ENCODE measurements at places on chromosomes 6 and 20.
A peak's percentile ranks its signal among the peaks of the same experiment; 100 is the strongest.

DNA sequence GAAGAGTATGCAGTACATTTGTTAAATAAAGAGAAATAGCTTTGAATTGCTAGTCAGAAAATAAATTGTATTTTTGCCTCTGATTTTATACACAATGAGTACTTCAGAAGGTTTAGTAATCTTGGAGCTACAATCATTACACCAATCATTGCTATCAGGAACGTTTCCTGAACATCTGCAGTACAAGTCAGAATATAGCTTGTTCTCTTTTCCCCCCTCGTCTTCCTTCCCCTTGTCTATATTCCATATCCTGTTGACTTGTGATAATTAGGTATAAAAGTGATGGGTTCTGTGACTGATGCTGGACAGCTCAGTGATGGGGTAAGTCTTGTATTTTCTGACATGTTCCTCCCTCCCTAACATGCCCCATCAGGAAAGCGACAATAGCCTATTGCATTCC lies 94.0 kb downstream of the AHI1 start:
- no peak for DNase-seq

DNA sequence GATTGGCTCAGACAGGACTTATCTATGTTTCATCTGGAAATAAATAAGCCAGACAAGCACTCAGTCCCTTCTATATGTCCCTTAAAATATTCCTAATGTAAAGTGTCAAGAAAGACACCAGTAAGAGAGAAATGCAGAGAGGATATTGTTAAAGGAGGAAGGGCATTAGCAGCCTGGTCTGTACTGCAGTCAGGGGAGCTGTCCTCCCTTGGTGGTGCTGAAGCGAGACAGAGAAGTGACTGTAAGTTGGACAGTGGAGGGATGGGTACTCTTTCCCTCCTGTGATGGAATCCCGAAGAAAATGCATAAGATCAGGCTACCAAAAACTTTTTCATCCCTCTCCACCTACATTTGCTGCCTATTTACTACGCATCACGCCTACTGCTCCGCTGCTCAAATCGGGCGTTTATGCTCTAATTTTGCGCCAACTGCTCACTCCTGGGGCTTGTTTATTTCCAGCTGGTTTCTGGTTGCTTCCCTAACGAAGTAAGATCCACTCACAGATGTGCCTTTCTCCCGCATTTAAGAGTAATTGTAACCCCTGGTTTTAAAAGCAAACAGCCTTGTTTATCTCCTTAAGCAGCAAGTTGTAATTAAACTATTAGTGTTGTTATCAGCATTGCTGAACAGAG lies 35.2 kb downstream of the PHACTR1 start:
- peak; percentile 43 for DNase-seq

- peak; percentile 58 for DNase-seq
Measured at GRCh38 chr6:105484238-105485161, 81.6 kb upstream of the PREP start.

GRCh38 chr6:89079511-89080234 lies 878 bp upstream of the PNRC1 start:
- peak; percentile 74 for DNase-seq

DNA sequence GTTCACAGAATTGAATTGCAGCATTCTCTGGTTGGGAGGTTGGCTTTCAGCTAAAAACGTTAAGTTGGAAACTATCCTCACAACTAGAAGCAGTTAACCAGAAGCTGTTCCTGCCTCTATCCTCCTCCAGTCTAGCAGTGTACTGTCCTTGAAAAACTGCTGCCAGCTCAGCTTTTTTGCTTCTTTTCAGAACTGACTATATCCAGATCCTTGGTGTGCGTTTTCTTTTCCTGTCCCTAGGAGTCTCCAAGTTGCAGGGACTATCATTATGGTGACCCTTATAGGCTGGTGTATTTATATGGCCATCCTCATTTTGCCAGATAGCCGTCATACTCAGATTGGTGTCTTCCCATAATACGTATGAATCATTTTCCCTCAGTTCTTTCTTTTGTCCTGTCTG lies 5.5 kb downstream of the ITCH start:
- DNase-seq: peak; percentile 17

GRCh38 chr6:44967481-44967880 lies 360.6 kb upstream of the RUNX2 start:
- peak; percentile 15 for DNase-seq

DNA sequence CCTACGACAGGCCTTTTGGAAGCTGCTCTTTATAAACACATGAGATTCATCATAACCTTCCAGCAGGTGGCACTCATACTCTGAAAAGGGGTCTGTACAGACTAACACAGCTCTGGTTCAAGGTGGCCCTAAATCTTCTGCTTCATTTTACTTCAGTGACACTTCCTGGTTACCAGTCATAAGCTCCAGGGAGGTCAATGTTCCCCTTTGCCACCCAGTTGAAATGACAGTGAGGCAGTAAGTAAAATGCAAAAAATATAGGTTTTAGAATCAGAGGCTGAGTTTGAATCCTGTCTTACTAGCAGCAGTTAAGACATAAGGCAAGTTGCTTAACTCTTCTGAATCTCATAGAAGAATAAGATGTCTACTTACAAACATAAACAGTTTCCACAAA lies 132.8 kb downstream of the CDK19 start:
- peak; percentile 87 for DNase-seq

- DNase-seq: no peak
Measured at GRCh38 chr6:102520966-102521365, 1127.5 kb downstream of the GRIK2 start.

All from fibroblast of mammary gland (primary cell).